ENCODE measurements at places on chromosomes 4 and X.

GRCh38 chr4:6964858-6965257 lies 55.2 kb downstream of the TBC1D14 start:
- no peak for DNase-seq
- H3K4me1 ChIP-seq = peaks cover 48% of the 10 kb centered on the region
- H3K4me3 ChIP-seq = no peak overlapping the region
- no peaks in the 10 kb centered on the region for H3K27me3 ChIP-seq

- peak overlapping the region; percentile 79 for H3K4me3 ChIP-seq
- peak; percentile 23 for DNase-seq
- peaks cover 49% of the 10 kb centered on the region for H3K27me3 ChIP-seq
- no peak overlapping the region for H3K27ac ChIP-seq
- peaks cover 14% of the 10 kb centered on the region for H3K4me1 ChIP-seq
Measured at GRCh38 chr4:89837385-89837992, 528 bp upstream of the SNCA start.

- no peaks in the 10 kb centered on the region for H3K27me3 ChIP-seq
- H3K4me1 ChIP-seq = peaks cover 4% of the 10 kb centered on the region
- no peak overlapping the region for H3K4me3 ChIP-seq
- no peaks in the 10 kb centered on the region for H3K36me3 ChIP-seq
Measured at GRCh38 chr4:94913316-94913715, 155.6 kb downstream of the BMPR1B start.

- no peak overlapping the region for H3K27ac ChIP-seq
- peaks cover 11% of the 10 kb centered on the region for H3K4me1 ChIP-seq
- no peak for DNase-seq
- H3K27me3 ChIP-seq = no peaks in the 10 kb centered on the region
- peaks cover 2% of the 10 kb centered on the region for H3K36me3 ChIP-seq
- no peak overlapping the region for H3K4me3 ChIP-seq
Measured at GRCh38 chrX:124033821-124034220, 72.3 kb downstream of the STAG2 start.

GRCh38 chr4:7666744-7667143 lies 232.0 kb upstream of the PSAPL1 start:
- H3K4me3 ChIP-seq = no peak overlapping the region
- no peaks in the 10 kb centered on the region for H3K27me3 ChIP-seq
- H3K27ac ChIP-seq = no peak overlapping the region
- no peaks in the 10 kb centered on the region for H3K36me3 ChIP-seq
- no peak for DNase-seq
- no peaks in the 10 kb centered on the region for H3K4me1 ChIP-seq

DNA sequence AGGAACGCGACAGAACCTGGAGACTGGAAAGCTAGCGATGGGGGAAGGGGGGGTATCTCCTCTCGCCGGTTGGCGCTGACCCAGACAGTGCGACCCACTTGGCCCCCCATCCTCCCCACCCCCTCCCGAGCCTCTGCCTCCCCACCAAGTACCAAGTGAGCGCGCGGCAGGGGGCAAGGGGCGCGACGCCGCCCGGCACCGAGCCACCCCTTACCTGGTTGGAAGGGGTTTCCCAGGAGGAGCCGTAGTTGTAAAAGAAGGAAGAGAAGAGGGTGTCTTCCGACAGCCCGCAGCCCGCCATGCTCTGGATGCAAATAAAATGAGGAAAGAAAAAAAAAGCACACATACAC lies 112.2 kb downstream of the DHX15 start:
- DNase-seq = no peak
- H3K36me3 ChIP-seq = peaks cover 5% of the 10 kb centered on the region
- peaks cover 20% of the 10 kb centered on the region for H3K4me1 ChIP-seq
- H3K4me3 ChIP-seq = peak overlapping the region; percentile 93
- H3K27ac ChIP-seq = no peak overlapping the region
- H3K27me3 ChIP-seq = peaks cover 61% of the 10 kb centered on the region
